ENCODE measurements at places on chromosomes 3 and 15.

GRCh38 chr15:37015451-37015850 is 84.9 kb downstream of the MEIS2 start:
- no peak for DNase-seq

DNA sequence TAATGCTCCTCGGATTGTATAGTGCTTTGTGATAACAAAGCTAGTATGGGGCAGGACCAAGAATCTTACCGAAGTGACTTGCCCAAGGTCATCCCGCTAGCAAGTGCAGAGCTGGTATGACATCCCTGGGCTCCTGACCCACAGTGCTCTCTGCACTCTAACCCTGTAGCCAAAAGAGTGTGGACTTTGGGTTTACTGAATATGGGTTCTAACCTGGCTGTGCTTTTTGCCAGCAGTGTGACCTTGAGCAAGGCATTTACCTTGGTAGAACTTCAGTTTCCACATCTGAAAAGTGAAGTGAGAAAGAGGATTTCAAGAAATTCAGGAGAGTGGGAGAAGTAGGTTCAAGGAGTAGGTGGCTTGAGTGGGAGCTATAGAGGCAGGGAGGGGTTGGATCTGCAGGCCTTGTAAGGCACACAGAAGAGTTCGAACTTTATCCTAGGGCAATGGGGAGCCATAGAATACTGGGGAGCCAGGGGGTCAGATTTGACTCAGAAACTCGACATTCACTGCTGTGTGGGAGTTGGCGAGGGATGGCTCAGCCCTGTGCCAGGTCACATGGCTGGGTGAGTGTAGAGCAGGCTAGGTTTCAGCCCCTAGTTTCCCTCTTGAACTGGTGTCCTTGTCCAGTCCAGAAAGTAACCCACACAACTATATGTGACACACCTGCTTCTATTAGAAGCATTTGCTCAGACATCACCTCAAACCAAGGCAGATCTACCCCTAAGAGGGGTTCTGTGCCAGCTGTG is 91.9 kb downstream of the RPLP1 start:
- no peak for DNase-seq

DNA sequence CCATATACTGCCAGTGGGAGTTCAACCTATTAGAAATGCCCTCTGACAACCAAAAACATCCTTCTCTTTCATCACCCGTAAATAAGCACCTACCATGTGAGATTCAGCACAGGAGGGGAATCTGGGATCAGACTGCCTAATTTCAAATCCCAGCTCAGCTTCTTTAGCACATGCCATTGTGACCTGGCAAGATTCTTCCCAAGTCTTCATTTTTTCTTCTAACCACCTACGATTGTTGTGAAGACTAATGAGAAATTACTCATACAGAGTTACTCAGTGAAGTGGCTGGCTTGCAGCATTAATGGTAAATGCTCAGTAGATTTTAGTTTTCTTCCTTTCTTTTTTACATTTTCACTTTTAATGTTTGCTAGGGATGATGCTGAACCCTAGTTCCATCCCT is 176.7 kb downstream of the PDZRN3 start:
- no peak for DNase-seq

DNA sequence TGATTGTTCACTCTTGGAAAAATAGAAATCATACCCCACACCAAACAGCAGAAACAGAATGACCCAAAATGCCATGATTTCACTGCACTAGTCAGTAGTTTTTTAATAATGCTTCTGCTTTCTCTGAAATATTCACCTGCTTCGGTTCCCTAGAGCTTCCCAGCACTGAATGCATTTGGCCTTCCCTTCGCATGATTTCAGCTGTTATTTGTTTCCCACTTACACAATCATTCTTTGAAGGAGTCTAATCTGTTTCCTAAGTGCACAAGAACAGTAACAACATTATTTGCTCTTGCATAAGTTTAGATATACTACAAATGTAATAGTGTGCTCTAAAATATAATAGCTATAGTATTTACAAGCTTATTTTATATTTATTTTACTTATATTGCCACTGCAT is 178.7 kb downstream of the STAC start:
- DNase-seq = no peak

DNA sequence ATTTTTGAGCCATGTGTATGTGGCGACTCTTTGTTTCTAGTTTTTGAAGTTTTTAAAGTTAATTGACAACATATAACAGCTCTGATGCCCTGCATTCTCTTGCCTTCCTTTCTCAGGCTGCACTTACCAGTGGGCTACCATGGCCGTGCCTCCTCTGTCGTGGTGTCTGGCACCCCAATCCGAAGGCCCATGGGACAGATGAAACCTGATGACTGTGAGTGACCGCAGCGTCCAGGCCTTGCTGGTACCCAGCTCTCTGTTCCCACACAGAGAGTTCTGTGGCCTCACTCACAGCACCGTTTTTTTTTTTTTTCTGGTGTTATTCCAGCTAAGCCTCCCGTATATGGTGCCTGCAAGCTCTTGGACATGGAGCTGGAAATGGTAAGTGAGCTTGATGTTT is 15.1 kb downstream of the FAH start:
- DNase-seq = no peak

DNA sequence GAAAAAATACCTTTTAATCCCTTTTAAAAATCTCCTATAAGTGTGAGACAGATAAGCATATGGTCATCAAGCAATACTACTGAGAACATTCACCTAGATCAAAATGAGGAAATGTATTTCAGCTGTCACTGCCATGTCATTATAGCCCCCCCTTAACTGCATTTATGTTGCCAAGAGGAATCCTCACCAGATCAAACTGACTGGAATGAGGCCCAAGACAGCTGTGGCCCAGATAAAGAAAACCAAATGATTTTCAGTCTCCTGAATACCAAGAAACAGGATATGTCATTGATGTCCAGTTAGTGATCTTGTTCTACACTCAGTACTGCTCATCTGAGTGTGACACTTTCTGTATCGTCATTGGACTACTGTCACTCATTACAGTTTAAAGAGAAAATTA is 35.1 kb upstream of the CPB1 start:
- no peak for DNase-seq

DNA sequence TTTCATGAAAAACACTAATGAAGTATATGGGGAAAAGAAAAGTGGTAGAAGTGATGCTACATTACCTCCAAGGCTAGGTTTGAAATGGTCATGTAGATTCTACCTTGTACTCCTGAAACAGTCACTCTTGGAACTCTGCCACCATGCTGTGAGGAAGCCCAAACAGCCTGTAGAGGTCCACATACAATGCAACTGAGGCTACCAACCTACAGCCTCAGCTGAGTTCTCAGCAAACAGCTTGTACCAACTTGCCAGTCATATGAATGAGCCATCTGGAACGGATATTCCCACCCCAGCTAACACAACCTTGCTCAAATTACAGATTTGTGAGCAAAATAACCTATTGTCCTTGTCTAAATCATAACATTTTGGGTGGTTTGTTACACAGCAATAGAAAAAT is 193.5 kb downstream of the ULK4 start:
- no peak for DNase-seq

DNA sequence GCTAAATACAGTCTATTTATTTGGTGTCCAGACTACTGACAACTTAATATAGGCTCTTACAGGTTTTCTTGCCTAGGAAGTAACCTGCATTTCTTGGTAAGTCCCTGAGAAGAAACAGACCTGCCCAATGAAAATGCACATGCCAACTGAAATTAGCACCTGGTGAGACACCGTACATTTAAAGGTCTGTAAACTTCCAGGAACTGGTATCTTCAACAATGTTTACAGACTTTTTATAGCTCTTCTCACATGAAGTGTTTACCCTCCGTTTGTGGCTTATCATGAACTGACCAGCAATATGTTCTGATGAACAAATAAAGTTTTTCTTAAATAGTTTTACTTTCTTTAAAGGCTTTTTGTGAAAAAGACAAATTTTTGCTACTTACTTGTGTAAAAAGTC is 93.3 kb downstream of the PCCB start:
- peak; percentile 96 for DNase-seq

DNA sequence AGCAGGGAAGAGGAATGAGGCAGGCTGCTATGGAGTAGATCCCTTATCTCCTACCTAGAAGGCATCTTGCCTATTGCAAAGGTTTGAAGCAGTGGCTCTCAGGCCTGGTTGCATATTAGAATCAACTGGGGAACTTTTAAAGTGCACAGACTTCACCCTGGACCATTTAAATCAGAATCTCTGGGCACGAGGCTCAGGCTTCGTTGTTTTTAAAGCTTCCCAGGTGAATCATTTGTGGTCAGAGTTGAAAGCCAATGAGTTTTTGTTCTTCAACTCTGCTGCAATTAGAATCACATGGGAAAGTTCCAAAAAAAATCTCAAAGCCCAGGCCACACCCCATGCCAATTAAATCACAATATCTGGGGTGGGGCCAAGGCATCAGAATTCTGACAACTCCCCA is 773.1 kb downstream of the AGBL1 start:
- no peak for DNase-seq

DNA sequence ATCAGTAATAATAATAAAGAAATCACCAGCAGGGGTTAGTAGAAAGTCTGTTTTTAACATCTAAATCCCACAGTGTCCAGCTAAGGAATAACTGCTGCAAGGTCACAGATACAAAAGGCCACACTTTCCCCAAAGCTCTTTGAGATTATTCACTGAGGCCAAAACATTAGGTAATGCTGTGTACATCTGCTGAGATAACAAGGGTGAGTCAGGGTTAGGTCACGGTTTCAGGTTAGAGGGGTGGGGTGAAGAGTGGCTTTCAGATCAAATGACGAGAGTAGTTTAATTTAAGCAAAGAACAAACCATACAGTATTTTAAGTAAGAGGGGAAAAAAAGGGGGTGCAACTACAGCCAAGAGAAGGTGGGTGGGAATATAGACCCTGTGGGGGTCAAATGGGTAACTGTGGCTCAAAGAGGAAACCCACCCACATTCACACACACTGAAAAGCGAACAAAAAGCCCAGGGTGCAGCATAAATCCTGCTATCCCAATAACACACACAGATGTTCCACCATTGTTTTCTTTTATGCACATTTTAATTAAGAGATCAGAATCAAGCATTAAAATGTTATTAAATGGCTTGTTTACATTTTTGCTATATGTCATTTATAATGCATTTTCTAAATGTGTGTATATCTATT is 412.9 kb downstream of the TIGIT start:
- DNase-seq = no peak

DNA sequence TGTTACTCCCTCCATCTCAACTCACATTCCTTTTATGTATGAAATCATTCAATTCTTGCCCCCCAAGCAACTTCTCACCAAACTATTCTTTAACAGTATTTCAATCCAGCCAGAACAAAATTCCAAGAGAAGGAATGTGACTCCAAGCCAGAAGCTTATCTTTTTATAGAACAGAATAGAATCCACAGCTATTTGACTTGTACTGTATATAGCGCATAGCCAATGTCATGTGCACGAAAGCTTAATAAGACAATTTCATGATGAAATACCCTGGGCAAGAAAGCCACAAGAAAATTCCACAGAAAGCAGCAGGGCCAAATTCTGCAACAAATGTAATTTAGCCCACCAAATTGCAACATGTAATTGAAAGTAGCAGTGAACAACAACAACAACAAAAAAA is 127.6 kb upstream of the UBE2E2 start:
- no peak for DNase-seq

DNA sequence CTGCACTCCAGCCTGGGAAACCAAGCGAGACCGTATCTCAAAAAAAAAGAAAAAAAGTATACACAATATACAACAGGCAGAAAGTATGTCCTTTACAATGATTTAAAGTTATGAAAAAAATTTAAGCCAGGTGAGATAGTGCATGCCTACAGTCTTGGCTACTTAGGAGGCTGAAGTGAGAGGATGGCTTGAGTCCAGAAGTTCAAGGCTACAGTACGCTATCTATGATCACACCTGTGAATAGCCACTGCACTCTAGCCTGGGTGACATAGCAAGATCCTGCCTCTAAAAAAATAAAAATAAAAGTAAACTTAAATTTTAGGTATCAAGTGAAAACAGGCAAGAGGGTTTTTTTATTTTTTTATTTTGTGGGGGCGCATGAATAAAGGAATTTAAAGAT is 3.1 kb upstream of the KNSTRN start:
- DNase-seq = no peak

DNA sequence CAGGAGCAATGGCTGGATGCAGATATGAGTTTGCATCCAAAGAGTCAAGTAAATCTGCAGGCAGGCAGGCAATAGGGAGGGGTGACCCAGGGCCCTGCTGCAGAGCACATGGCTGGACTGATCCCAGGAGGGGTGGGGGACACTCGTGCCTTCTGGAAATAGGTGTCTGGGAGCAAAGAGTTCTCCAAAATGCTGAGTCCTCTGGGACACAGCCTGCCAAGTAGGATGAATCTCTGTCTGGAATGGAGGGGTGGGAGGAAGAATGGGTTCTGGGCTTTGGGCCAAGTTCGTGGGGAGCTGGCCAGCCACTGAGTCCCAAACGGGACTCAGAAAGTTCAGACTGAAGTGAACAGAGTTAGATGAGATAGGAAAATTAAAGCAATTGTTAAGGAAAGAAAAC is 214.5 kb downstream of the MTHFS start:
- no peak for DNase-seq

DNA sequence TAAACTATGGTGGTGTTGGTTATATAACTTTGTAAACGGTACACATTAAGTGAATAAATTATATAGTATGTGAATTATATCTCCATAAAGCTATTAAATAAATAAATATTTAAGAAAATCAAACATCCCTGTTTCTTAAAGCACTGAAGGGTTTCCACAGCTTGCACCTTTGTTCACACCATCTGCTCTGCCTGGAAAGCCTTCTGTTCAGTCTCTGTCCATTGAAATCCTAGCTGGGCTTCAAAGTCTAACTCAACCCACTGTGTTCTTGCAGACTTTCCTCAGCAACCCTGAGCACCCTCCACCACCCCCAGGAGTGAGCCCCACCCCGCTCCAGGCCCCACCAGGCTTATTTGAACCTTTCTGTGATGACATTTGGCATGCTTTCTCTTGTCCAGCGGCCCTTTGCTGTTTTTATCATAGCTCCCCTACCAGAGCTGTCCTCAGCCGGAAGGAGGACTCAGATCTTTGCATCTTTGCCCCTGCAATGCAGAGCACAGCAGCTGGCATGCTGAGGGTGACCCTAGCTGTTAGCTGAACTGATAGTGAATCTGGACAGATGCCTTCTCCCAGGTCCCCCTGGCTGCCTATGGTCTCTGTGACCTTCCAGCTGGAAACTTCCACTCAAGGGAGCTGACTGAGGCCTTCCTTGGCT is 105.2 kb downstream of the DAPK2 start:
- DNase-seq = no peak

GRCh38 chr3:113277414-113277813 is 66.1 kb downstream of the BOC start:
- no peak for DNase-seq

GRCh38 chr15:45441686-45442085 is 63.3 kb upstream of the GATM start:
- no peak for DNase-seq

Data from SHP77 treated with DMSO at 0.1 percent for 48 hours (cell line).